ENCODE measurements at places on chromosomes 7 and 10. TPM values are rescaled to one million over a fixed set of nuclear protein-coding genes. Genes with fewer than 3 reads are reported as not detected.
A peak's percentile ranks its signal among the peaks of the same experiment; 100 is the strongest.

CLCN1 gene
- not detected for total RNA-seq

INSYN2A gene
- not detected for total RNA-seq

PTPRZ1 gene
- not detected for total RNA-seq

DNA sequence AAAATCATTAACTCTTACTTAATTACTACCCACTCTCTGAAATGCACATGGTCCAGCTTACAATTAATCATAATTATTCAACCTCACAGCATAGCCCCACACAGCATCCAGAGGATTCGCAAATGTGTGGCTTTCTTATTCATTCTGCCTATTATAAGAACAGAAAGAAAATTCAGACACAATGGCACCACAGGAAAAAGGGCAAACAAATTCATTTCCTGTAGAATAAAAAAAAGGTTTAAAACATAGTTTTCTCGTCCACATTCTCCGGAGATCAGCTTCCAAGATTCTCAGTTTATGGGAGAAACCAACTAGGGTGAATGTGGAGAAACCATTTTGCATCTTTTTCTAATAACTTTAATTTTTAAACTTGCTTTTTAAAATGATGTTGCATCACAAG, 201.6 kb downstream of the PARD3 start:
- no peak for DNase-seq

- DNase-seq: no peak
These were observed 40.4 kb upstream of the KIAA1217 start for GRCh38 chr10:24168258-24169170.

- DNase-seq: no peak
These were observed 348.2 kb downstream of the DNAJB6 start for GRCh38 chr7:157684909-157685429.

GRCh38 chr7:95577137-95577536, 19.2 kb downstream of the PDK4 start:
- peak; percentile 9 for DNase-seq

GRCh38 chr7:127404286-127405072, 12.0 kb upstream of the ZNF800 start:
- no peak for DNase-seq

DNA sequence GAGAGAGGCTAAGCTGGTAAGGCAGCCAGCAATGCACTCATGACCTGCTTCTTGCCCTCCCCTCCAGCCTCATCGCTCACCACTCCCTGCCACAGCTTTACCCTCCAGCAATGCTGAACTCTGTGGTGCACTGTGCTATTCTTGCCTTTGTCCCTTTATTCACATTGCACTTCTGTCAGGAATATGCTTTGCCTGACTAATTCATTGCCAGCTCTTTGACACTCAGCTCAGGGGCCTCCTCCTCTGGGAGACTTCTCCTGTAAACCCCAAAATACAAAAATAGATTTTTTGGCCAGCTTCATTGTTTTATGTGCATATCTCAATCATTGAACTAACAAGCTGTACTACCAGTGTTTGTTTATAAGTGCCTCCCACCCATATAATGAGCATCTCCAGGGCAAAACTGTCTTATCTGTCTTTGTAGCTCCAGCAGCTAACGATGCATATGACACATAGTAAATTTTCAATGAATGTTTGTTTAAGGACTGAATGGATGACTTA, 8.2 kb downstream of the CNNM1 start:
- no peak for DNase-seq

Data from MG63 (cell line).